ENCODE measurements at places on chromosomes 2 and 18. TPM values are rescaled to one million over a fixed set of nuclear protein-coding genes. Genes with fewer than 3 reads are reported as not detected.

GRCh38 chr18:12839057-12839525 lies 44.9 kb downstream of the PTPN2 start:
- DNase-seq = no peak
- H3K36me3 ChIP-seq = no peaks in the 10 kb centered on the region
- no peaks in the 10 kb centered on the region for H3K4me1 ChIP-seq
- H3K4me3 ChIP-seq = no peak overlapping the region
- no peaks in the 10 kb centered on the region for H3K27me3 ChIP-seq

DNA sequence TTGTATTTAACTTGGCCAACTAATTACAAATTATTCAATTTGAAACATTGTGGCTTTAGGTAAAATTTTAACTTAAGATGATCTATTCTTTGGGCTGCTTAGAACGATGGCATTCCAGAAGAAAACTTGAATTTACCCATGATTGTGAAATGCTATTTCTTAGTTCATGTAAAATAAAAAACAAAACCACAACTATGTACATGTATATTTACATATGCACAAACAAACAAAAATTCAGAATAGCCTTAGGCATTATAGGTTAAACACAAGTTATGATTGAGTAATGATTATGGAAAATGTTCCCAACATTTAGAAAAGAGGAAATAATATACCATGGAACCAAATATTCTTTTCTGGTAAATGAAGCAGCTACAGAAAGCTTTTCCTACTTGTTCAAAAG lies 3.5 kb upstream of the SMCHD1 start:
- H3K36me3 ChIP-seq = no peaks in the 10 kb centered on the region
- H3K4me3 ChIP-seq = no peak overlapping the region
- H3K27ac ChIP-seq = no peak overlapping the region
- DNase-seq = no peak
- no peaks in the 10 kb centered on the region for H3K27me3 ChIP-seq

DNA sequence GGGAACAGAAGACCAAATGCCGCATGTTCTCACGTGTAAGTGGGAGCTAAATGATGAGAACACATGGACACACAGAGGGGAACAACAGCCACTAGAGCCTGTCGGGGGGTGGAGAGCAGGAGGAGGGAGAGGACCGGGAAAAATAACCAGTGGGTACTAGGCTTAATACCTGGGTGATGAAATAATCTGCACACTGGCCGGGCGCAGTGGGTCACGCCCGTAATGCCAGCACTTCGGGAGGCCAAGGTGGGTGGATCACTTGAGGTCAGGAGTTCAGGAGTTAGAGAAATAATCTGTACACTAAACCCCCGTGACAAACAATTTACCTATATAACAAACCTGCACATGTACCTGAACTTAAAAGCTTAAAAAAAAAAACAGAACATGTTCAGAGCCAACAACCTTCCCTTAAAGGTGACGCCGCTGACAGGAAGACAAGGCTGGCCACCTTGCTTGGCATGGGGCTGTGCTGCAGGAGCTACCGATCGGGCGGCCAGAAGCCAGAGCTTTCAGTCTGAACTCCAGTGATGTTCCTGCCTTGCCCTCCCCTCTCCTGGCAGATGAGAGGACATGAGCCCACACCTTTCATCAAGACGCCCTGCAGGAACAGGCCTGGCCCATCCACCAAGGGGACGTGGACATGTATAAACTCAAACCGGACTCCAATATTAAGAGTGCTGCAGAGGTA lies 11.2 kb downstream of the SLC66A2 start:
- no peak overlapping the region for H3K27ac ChIP-seq
- H3K4me1 ChIP-seq = no peaks in the 10 kb centered on the region
- H3K36me3 ChIP-seq = peaks cover 27% of the 10 kb centered on the region
- no peak overlapping the region for H3K4me3 ChIP-seq
- DNase-seq = peak; percentile 20

ALKAL2 gene
- 2.5 TPM for total RNA-seq

- H3K27ac ChIP-seq = no peak overlapping the region
- no peaks in the 10 kb centered on the region for H3K36me3 ChIP-seq
- H3K27me3 ChIP-seq = no peaks in the 10 kb centered on the region
- no peak for DNase-seq
- no peaks in the 10 kb centered on the region for H3K4me1 ChIP-seq
Measured at GRCh38 chr2:151326554-151326953, 30.8 kb upstream of the TNFAIP6 start.

UPP2 gene
- not detected for total RNA-seq

GRCh38 chr2:224552771-224553170 lies 32.4 kb downstream of the CUL3 start:
- H3K36me3 ChIP-seq = no peaks in the 10 kb centered on the region
- H3K27ac ChIP-seq = no peak overlapping the region
- no peak for DNase-seq
- no peak overlapping the region for H3K4me3 ChIP-seq

- no peaks in the 10 kb centered on the region for H3K36me3 ChIP-seq
- no peak overlapping the region for H3K4me3 ChIP-seq
- no peak for DNase-seq
- no peak overlapping the region for H3K27ac ChIP-seq
- H3K4me1 ChIP-seq = no peaks in the 10 kb centered on the region
- no peaks in the 10 kb centered on the region for H3K27me3 ChIP-seq
Measured at GRCh38 chr2:101467306-101467705, 7.6 kb downstream of the RFX8 start.
